Activated T-helper 1 cell treated with anti-CD3 and anti-CD28 coated beads, Interleukin-12 subunit alpha, Interleukin-12 subunit beta, Interleukin-2, Interleukin-4 antibody, amounts not matched to agents 30 ng/mL and 10 ng/mL and 1 ng/mL, durations not matched to agents 14 hours and 24 hours and 36 hours (primary cell): ENCODE measurements at places on chromosomes 4 and X. TPM values are rescaled to one million over a fixed set of nuclear protein-coding genes. Genes with fewer than 3 reads are reported as not detected.

- H3K27ac ChIP-seq = no peak overlapping the region
- H3K27me3 ChIP-seq = no peaks in the 10 kb centered on the region
- no peaks in the 10 kb centered on the region for H3K4me1 ChIP-seq
- DNase-seq = no peak
- H3K4me3 ChIP-seq = no peak overlapping the region
Measured at GRCh38 chr4:148405161-148405893, 36.9 kb downstream of the NR3C2 start.

- no peaks in the 10 kb centered on the region for H3K36me3 ChIP-seq
- peaks cover 10% of the 10 kb centered on the region for H3K27me3 ChIP-seq
- no peak overlapping the region for H3K27ac ChIP-seq
Measured at GRCh38 chrX:15215366-15215765, 54.5 kb downstream of the ASB9 start.

GRCh38 chr4:151029537-151029936 is 14.5 kb upstream of the LRBA start:
- H3K27ac ChIP-seq = peak overlapping the region; percentile 85
- H3K36me3 ChIP-seq = no peaks in the 10 kb centered on the region
- H3K27me3 ChIP-seq = no peaks in the 10 kb centered on the region
- peaks cover 27% of the 10 kb centered on the region for H3K4me1 ChIP-seq

The SLC6A8 gene
- total RNA-seq = 5.9 and 6.0 TPM in 2 replicates

GRCh38 chr4:87461281-87461700 is 38.9 kb downstream of the NUDT9 start:
- no peak for DNase-seq
- H3K4me1 ChIP-seq = no peaks in the 10 kb centered on the region
- H3K36me3 ChIP-seq = peaks cover 3% of the 10 kb centered on the region
- no peak overlapping the region for H3K27ac ChIP-seq
- no peaks in the 10 kb centered on the region for H3K27me3 ChIP-seq

DNA sequence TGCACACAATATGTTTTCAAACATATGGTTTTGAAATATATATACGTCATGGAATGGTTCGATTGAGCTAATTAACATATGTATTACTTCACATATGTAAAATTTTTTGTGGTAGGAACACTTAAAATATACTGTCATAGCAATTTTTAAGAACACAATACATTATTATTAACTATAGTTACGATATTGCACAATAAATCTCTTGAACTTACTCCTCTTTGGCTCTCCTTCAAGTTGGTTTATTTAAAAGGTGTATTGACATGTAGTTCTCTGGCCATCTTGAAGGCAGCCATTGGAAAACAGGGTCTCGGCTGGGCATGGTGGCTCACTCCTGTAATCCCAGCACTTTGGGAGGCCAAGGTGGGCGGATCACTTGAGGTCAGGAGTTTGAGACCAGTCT is 53.8 kb downstream of the CASP3 start:
- H3K36me3 ChIP-seq = no peaks in the 10 kb centered on the region
- DNase-seq = no peak
- H3K4me1 ChIP-seq = peaks cover 9% of the 10 kb centered on the region
- peaks cover 2% of the 10 kb centered on the region for H3K27me3 ChIP-seq

The CLNK gene
- total RNA-seq = 0.57 and 1.1 TPM in 2 replicates

GRCh38 chr4:100169491-100170485 is 20.5 kb downstream of the DDIT4L start:
- H3K27ac ChIP-seq = no peak overlapping the region
- H3K4me3 ChIP-seq = no peak overlapping the region
- peaks cover 49% of the 10 kb centered on the region for H3K4me1 ChIP-seq

- H3K4me3 ChIP-seq = no peak within 1 kb of the TSS
- no peak within 1 kb of the TSS for H3K27ac ChIP-seq
- H3K4me1 ChIP-seq = no peaks in the 10 kb centered on the region
- no peak for DNase-seq
- peaks cover 12% of the 10 kb centered on the region for H3K27me3 ChIP-seq
- H3K36me3 ChIP-seq = no peaks in the 10 kb centered on the region
Measured at GRCh38 chrX:151974336-151975227, at the start of gene GABRE. Gene GABRE, minus strand, starts transcription at chrX:151974676. Its CDS starts 51 bp downstream, at chrX:151974625.

The TEC gene
- 1.1 and 1.3 TPM in 2 replicates for total RNA-seq

The ERVMER34-1 gene
- total RNA-seq = 0.05 TPM in 1 of 2 replicates, not detected in the other

- no peak for DNase-seq
- H3K36me3 ChIP-seq = no peaks in the 10 kb centered on the region
- no peak overlapping the region for H3K27ac ChIP-seq
- H3K27me3 ChIP-seq = no peaks in the 10 kb centered on the region
- no peaks in the 10 kb centered on the region for H3K4me1 ChIP-seq
Measured at GRCh38 chrX:33277046-33277445, 65.7 kb upstream of the DMD start.

- H3K36me3 ChIP-seq = no peaks in the 10 kb centered on the region
- H3K27ac ChIP-seq = no peak overlapping the region
- no peaks in the 10 kb centered on the region for H3K4me1 ChIP-seq
- DNase-seq = no peak
- H3K27me3 ChIP-seq = no peaks in the 10 kb centered on the region
Measured at GRCh38 chr4:67288964-67289363, 256.3 kb downstream of the CENPC start.

The UCHL1 gene
- 0.23 and 0.44 TPM in 2 replicates for total RNA-seq

DNA sequence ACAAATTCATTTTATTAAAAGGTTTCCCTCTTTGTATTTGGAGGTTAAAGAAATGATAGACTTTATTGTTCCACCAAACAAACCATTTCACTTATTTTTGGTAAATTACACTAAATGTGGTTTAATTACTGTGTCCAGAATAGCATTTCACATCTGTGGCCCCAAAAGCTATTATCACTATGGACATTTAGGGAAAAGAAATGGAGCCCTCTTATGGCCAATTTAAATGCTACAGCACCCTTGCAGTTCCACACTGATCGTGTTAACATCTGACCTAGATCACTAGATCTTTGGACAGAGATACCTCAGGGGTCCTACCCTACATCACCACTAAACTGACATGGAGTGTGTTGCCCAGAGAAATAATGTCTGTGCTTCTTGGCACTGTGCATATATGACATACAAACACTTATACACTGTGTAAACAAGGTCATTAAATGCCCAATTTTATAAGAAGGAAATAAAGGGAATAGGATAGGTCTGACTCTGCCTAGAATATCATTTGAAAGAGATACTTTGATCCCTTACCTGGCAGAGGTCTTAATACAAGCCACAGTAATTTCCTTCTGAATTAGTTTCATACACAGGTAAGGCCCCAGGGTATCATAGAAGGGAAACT is 163.9 kb downstream of the KDR start:
- peaks cover 8% of the 10 kb centered on the region for H3K27me3 ChIP-seq
- DNase-seq = no peak

DNA sequence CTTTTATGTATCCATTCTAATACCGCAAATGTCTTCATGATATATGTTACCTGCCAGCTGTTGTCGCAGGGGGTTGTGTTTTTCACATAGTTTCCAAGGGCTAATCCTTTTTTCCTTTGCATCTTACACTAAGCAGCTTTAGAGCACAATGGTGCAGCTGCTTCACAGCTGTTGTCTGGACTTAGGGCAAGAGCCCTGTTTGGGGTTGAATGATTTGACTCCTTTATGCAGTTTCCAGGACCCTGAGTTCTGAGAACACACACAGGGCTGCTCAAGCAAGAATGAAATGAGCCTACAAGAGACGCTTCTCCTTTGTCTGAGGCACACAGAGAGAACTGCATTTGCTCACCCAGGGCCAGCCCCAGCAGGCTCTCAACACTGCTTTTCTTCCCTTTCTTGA is 20.2 kb downstream of the CCNG2 start:
- H3K4me1 ChIP-seq = no peaks in the 10 kb centered on the region
- no peak overlapping the region for H3K27ac ChIP-seq
- DNase-seq = no peak
- no peak overlapping the region for H3K4me3 ChIP-seq
- peaks cover 20% of the 10 kb centered on the region for H3K27me3 ChIP-seq

The NDNF gene
- total RNA-seq = 0.39 TPM in 1 of 2 replicates, not detected in the other

DNA sequence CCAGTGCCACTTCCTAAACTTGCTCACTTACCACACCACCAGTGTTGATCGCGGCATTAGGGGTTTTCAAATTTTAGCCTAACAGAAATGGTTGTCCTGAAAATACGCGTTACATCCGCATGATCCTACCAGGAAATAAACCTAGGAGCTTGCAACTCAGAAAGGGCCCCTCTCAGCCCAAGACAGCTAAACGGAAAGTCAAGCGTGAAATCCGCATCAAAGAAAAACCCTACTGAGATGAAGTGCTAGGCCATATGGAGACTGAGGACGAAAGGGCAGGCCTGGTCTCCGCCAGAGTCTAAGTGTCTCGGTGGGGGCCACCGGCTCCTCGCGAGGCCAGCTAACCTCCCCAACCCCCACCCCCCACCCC is 626 bp downstream of the YTHDC1 start:
- peaks cover 41% of the 10 kb centered on the region for H3K4me1 ChIP-seq
- DNase-seq = peak; percentile 8
- peaks cover 9% of the 10 kb centered on the region for H3K27me3 ChIP-seq
- peak overlapping the region; percentile 96 for H3K27ac ChIP-seq
- H3K4me3 ChIP-seq = peak overlapping the region; percentile 91
- peaks cover 10% of the 10 kb centered on the region for H3K36me3 ChIP-seq

GRCh38 chr4:112279025-112279881 is 6.5 kb downstream of the TIFA start:
- H3K4me3 ChIP-seq = no peak overlapping the region
- H3K36me3 ChIP-seq = peaks cover 53% of the 10 kb centered on the region
- peaks cover 77% of the 10 kb centered on the region for H3K4me1 ChIP-seq
- peak overlapping the region; percentile 73 for H3K27ac ChIP-seq
- DNase-seq = no peak

The SGMS2 gene
- total RNA-seq = 0.64 and 1.1 TPM in 2 replicates

- H3K4me1 ChIP-seq = no peaks in the 10 kb centered on the region
- peak; percentile 37 for DNase-seq
- H3K36me3 ChIP-seq = no peaks in the 10 kb centered on the region
- H3K27ac ChIP-seq = no peak within 1 kb of the TSS
- H3K4me3 ChIP-seq = no peak within 1 kb of the TSS
- no peaks in the 10 kb centered on the region for H3K27me3 ChIP-seq
Measured at GRCh38 chr4:8580321-8581093, at the start of gene GPR78. Gene GPR78, plus strand, starts transcription at chr4:8580392. Its CDS starts 591 bp downstream, at chr4:8580983.

The CLDN34 gene
- not detected in 2 replicates for total RNA-seq
